ENCODE measurements at places on chromosomes 7 and 10. TPM values are rescaled to one million over a fixed set of nuclear protein-coding genes. Genes with fewer than 3 reads are reported as not detected.

DNA sequence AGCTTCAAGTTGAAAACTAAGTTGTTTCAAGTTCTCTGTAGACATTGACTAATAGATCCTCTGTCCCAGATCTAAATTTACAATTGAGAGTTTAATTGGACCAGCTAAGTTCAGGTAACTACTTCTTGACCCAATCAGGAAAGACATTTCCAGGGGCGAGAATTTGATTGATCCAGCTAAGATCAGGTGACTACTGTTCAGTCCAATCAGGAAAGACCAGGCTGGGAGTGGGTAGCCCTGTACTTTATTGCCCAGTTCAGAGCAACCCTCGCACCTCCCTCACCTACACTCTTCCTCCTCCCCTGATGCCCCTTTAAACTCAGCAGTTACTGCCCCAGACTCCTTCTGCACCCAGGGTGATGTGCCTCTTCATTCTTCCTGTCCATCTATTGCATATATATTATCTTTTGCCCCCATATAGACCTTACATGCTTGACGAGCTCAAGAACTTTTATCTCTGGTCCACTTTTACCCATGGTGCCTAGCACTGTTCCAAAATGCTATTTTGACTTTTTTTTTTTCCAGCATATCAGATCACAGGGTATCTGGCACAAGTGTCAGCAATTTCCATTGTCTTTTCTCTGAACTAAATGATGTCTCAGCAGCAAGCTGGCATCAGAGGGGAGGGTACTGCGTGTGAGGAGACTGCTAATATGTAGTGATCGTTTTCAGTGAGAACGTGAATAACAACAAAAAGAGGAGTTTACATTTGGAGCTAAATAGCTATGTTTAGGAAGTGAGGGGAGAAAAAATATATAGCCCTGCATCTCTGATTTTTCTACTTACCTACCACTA lies 169.4 kb downstream of the KIAA1217 start:
- no peak for DNase-seq

Gene SCRN1
- total RNA-seq: 44.5 TPM

Gene MYO1G
- total RNA-seq: 1.8 TPM

DNA sequence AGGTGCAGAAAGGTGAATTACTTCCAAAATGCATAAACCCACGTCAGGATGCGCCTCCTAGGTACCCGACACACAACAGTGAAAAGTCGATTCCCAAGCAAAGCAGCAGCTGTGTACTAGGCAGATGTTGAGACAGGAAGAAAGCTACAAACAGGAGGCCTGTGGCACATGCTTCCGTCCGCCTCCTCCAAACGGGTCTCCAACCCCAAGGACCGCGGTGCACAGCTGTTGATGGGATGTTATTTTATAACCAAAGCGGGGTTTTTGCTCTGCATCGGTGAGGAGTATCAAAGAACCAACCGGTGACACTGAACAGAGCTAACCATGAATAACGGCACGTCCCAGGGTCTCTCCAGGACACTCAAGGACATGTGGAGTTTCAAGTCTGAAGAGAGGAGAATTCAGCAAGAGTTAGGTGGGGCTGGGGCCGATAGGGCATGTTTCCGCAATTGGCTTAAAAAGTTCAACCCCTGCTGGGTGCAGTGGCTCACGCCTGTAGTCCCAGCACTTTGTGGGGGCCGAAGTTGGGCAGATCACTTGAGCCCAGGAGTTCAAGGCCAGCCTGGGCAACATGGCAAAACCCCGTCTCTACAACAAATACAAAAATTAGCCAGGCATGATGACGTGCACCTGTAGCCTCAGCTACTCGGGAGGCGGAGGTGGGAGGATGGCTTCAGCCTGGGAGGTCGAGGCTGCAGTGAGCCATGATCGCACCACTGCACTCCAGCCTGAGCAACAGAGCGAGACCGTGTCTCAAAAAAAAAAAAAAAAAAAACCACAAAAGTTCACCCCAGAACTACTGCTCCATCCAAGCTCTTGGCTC lies 108.0 kb downstream of the SMURF1 start:
- no peak for DNase-seq

DNA sequence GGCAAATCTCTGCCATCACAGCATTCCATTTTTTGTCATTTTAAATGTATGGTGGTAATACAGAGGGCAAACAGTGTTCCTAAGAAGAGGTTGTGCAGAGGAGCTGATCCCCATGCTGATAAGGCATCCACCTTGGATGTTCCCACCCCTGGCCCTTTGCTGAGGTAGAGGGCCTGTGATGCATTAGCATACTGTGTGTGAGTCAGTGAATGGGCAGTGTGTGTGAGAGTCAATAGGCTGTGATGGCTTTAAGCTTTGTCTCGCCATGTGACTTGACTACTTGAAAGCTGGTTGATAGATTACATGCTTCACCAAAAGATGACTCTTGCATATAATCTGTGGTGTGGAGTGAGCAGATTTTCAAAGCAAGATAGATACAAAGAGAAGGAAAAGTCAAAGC lies 81.3 kb downstream of the INSYN2A start:
- no peak for DNase-seq

DNA sequence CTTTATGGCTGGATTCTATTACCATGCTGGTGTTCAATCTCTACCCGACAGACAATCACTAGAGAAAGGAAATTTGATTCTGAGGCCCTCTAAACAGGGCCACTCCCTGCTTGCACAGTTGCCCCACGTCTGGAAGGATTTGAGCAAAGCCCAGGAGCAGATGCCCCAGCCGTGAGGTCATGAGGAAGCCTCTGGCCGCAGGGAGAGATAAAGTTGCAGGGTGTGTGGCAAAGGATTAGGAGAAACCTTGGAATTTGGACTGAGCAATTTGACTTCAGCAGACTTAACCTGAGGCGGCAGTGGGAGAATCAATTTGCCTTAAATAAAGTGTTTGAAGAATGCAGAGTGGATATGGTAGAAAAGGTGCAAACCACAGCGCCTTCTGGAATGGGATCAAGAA lies 40.2 kb upstream of the KLF6 start:
- no peak for DNase-seq

GRCh38 chr10:98194633-98195032 lies 60.2 kb downstream of the R3HCC1L start:
- DNase-seq: no peak

DNA sequence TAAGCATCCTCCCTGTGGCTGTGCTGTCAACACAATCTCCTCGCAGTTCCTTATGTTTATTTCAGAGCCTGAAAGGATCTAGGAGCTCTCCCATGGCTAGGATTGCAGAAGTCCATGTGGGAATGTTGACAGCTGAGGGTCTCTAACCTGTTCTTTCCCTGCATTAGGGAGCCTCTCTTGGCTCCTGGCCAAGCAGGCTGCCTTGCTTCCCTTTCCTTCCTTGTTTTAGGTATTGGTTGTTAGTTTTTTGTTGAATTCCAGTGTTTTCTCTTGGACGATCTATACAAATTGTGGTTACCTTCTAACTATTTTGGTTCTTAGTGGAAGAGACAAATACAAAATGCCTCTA lies 171.8 kb downstream of the MLLT10 start:
- DNase-seq: no peak

Gene PAPSS2
- total RNA-seq: 40.2 TPM

DNA sequence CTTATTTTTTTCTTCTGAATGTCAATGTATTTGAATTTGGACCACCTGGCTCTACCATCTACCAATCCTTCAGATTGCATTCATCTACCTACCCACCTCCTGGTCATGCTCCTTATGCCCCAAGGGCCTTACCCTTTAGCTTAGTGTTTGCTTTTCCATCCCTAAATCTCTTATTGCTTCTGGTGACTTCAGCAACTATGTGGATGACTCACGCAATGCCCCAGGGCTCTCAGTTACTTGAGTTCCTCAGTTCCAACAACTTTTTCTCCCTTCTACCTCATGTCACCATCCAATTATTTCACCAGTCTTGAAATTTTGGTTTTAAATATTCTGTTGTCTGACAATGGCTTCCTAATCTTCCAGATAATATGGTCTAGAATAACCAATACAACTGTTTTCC lies 118.9 kb downstream of the CFAP58 start:
- no peak for DNase-seq

- no peak for DNase-seq
These were observed 13.0 kb downstream of the ZNF316 start for GRCh38 chr7:6650086-6650485.

Measured in urinary bladder (tissue), 4 donors.